Adipocyte (in vitro differentiated cells): ENCODE measurements at places on chromosomes 3 and 15.

DNA sequence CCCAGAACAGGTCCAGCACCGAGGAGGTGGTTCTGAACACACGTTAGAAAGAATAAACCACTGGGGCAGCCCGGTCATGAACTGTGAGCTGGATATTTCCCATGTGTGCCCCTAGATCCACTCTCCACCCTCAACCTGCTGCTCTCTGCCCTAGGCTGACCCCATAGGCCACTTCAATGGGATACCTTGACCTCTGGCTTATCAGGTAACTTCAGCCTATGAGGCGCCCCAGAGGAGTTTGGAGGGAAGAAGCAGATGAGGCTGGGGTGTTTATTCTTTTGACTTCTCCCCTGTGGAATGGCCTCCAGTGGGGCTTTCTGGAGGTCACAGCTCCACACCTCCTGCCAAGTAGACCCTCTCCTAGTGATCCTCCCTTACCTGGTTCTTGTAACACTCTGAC lies 47.7 kb upstream of the SLC7A14 start:
- DNase-seq: no peak

- no peak for DNase-seq
These were observed 37.9 kb downstream of the NR1I2 start for GRCh38 chr3:119819806-119820205.

DNA sequence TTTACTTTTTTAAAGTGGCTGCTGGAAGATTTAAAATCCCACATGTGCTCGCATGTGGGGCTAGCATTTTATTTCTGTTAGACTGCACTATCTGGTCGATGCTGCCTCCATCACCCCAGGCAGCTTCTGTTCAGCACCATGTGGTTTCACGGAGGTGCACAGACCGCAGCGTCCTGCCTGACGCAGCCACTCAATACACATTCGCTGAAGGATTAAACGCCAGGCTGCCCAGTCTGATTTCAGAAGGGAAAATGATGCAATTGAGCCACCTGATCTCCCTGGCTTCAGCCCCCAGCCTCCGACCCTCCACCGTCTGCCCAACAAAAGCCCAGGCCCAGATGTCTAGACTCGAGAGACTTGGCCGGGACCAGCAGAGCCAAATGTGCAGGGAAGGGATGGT lies 84.5 kb downstream of the MEGF11 start:
- DNase-seq: no peak

- DNase-seq: peak; percentile 47
These were observed 182.2 kb upstream of the IL12A start for GRCh38 chr3:159806412-159806811.

DNA sequence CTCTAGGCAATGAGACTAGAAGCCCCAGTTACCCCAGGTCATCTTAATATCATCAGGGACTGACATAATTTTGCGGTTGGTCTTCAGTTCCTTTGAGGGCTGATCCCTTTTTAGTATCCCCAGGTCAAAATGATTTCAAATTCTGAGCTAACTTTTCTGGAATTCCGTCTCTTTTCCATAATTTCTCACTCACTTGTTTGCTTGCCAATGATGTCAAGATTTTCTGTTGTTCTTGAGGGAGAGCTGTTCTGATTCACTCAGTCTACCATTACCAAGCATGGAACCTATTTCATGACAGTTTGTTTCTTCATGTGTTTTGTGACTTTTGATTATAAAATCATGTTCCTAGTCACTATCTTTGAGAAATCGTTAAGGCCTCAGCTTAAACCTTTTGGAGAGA lies 190.5 kb upstream of the LYSMD4 start:
- no peak for DNase-seq

DNA sequence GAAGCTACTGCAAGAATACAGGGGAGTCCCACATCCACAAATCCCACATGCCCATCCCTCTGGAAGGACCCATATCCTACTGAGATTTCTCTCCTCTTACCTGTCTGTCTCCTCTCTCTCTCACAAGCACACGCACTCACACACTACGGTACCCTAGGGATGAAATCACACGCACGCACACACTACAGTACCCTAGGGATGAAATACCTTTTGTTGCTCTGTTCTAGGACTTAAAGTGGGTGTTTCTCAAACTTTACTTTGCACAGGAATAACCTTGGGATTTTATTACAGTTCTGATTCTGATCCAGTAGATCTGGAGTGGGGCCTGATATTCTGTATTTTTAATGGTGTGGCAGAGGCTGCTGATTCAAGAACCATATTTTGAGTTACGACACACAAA lies 622.2 kb upstream of the ZNF385D start:
- DNase-seq: no peak

DNA sequence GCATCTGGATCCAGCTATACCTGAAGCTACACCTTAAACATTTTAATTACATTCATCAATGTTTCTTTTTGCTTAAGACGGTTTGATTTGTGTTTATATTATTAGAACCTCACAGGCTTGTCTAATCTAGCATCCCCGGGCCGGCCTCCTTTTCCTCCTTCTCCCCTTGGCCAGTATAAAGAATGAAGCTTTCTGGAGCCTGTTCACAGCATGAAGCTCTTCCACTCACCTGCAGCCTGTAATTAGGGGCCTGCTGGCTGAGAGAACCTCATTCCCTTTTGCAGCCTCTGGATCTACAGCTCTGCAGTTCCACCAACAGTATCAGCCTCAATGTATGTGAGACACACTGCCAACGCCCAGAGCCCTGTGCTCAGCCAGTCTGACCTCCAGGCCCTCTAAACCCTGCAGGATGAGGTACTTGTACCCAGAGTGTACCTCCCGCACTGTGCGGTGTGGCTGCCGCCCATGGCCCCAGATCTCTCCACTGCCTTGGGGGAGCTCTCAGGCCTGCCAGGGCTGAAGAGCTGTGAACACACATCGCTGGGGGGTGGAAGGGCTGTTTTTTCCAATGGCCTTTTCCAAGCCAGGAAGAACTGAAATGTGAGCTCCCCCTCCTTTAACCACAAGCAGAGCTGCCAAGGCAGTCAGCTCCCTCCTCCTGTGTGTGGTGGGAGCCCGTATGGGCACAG lies 114.7 kb upstream of the ALDH1A3 start:
- peak; percentile 64 for DNase-seq

DNA sequence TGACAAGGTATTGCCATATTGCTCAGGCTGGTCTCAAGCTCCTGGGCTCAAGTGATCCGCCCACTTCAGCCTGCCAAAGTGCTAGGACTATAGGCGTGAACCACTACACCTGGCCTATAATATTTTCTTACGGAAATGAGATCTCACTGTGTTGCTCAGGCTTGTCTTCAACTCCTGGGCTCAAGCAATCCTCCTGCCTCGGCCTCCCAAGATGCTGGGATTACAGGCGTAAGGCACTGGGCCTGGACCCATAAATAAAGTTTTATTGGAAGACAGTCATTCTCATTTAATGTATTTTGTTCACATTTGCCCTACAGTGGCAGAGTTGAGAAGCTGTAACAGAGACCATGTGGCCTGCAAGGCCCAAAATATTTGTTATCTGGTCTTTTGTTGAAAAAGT lies 142.1 kb downstream of the RBPMS2 start:
- DNase-seq: no peak

DNA sequence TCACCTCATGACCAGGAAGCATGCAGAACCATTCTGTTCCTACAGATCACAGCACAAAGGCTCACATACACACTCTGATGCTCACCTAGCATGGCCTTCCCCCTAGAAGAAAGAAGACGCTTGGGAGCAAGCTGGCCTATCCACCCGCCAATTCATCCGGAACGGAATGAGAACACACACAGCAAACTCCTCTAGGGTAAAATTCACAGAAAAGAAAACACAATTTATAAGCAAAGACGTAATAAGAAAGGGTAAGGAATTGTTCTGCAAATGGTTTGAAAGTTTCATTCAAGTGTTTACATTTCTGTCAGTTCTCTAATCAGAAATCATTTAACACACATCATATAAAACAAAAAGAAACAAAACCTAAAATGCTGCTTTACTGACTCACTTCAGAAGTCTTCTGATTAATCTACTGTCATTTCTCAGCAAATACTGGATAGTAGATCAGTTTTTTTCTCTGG lies 218.1 kb downstream of the OSBPL10 start:
- peak; percentile 35 for DNase-seq

DNA sequence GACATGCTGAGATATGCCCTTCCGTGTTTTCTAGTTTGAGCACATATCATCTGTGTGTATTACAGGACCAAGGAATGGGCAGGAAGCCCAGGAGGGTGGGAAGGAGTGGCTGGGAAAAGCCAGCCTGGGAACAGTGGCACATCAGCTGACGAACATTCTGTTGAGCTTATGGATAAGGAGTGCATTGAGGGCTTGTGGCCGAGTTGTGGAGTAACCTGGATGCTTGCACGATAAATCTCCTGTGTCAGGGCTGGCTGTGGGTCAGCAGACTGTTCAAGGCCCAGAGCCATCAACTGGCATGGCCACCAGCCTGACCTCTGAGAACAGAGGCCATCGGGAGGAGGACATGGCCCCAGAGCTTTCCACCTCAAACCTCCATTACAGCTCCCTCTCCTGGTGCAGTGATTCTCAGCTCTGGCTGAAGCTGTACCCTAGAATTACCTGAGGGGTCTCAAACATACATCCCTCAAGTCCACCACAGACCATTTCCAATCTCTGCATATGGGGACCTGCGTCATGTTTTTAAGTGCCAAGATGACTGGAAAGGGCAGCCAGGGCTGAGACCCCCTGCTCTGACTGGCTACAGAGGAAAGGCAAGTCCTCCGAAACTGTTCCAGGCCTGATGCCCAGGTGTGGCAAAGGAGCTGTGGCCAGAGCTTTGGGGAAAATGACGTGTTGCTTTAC lies 4.8 kb upstream of the VILL start:
- DNase-seq: no peak

DNA sequence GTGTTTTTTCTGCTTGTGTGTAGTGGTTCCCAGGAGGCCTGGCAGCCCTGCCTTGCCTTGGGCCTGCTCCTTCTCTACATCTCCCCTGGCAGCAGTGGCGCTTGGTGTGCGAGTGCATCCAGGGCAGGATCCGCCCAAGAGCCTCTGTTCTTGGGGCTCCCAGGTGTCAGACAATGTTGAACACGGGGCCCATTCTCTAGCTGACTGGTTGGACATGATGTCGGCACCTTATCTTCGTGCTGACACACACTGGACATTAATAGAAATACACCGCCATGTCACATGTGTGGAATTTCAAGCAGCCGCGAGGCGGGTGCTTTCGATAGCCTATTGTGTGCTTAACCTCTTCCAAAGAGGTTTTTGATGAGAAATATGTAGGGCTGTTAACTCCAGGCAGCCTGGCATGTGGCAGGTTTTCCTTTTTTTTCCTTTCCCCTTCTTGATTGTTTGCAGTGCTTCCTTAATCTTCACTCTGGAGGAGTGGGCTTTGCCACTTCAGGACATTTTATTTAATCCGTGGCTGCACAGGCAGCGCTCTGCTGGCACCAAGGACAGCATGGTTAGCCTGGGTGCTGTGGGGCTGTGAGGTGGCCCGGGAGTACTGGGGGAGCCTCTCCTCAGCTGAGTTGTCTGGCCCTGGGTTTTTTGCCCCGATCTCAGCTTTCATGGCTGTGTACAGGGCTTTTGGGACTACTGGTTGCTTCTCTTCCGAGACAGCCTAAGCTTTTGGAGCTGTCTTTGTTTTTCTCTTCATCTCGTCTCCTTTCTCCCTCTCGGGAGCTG lies 42.5 kb downstream of the CHCHD6 start:
- peak; percentile 55 for DNase-seq

- DNase-seq: peak; percentile 52
These were observed 36.6 kb downstream of the OSTN start for GRCh38 chr3:191235331-191236314.

DNA sequence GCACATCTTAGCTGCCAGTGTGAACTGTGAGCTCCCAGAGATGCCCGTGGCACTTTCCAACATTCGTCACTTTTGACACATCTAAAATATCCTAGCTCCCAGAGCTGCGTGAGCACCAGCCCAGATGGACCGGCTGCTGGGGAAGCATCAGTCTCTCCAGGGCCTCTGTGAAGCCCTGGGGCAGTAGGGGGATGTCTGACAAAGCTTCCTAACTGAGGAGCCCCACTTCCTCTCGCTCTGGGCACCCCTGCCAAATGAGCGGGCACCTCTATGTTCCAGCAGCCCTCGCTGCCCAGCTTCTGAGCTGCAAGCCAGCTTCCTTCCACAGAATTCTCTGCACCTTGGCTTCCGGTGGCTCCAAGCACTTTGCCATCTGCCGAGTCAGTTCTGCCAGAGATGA lies 91.1 kb downstream of the LIPC start:
- DNase-seq: no peak

GRCh38 chr3:194592798-194593752 lies 40.1 kb downstream of the TMEM44 start:
- peak; percentile 99 for DNase-seq

DNA sequence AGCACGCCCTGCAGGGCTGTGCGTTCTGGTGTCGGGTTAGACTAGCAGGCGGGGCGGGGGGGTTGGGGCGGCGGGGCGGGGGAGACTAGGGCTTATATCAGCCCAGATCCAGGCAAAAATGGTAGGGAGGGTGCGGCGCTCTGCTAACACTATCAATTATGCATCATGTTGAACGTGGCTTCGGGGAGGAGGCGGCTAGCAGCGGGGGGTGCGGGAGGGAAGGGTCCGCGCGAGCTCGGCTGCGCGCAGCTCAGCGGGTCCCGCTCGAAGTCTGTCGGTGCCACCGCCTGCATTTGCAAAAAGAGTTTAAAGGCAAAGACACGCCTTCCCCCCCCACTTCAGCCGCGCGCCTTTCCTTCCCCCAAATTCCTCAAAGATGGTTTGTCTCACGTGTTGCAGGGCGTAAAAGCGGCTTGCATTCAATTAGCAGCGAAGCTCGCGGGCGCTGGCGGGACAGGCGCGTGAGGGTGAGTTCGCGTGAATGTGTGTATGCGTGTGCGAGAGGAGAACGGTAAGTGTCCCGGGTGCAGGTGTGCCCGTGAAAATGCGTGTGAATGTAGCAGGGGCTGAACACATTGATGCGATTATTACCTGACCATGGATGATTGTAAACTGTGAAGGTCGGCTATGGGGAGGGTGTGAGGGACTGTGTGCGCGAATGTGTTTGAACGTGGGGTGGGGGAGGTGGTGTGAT lies at the start of gene ISLR2:
Gene ISLR2 (plus strand): TSS at position 432 of the 694 bp plus-strand sequence. CDS start 2,169 bp downstream, outside the sequence.
- DNase-seq: peak; percentile 71

DNA sequence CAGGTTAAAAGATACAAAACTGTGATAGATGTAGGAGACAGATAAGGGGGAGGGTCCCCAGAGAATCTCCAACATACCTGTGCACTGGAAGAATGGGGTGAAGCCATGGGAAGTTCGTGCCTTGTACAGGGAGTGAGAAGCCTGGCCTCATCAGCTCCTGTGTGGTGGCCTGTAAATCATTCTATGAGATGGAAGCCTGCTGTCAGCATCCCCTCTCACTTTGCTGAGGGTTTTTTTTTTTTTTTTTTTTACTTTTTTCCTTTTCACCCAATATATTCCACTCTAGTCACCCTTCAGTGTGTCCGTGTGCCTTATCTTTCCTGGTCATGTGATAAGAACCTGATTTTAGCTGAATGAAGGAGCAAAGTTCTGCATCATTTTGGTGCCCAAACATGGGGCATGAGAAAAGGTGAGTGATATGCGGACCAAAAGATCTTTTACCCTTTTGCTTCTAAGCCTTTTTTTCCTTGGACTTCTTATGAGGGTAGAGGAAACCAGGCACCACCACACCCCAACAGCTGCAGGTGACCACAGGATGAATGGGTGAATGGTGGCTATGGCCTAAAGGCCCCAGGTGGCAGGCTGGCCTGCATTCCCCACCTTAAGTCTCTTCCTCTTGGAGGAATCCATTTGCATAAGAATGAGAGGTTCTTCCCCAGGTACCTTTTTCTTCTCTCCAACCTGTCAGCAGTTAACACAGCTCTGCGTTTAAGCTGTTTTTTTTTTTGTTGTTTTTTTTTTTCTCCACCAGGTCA lies 1345.0 kb downstream of the NSUN3 start:
- no peak for DNase-seq
